ENCODE measurements at places on chromosomes 6 and 20.

- no peak for DNase-seq
- H3K27ac ChIP-seq: no peak overlapping the region
- no peak overlapping the region for H3K4me3 ChIP-seq
- peaks cover 12% of the 10 kb centered on the region for H3K4me1 ChIP-seq
Measured at GRCh38 chr20:50580016-50580747, 70.0 kb downstream of the PTPN1 start.

DNA sequence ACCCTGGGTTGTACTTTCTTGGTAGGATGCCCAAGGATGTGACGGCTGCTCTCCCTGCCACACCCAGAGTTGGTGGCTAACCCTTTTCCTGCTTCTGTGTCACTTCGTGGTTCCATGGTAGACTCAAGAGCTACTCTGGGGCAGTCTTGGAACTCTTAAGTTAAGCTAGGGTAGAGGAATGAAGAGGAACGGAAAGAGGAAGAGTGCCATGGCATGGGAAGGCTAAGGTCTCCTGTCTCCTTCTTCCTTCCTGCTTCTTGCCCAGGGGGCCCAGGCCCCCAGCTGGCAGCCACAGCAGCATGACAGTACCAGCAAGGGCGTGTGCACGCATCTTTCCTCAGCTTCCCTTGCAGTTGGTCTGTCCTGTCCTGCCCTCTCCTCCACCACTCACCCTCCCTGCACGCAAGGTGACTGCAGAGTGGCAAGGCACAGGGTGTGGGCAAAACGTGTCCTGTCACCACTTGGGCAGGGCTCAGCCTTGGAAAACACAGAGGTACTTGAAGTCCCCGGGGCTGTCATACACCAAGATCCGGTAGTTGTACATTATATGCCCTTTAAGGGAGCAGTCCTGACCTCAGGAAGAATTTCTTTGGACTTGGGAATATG, 39.8 kb upstream of the TGM3 start:
- peaks cover 4% of the 10 kb centered on the region for H3K27me3 ChIP-seq
- no peak overlapping the region for H3K27ac ChIP-seq
- no peak for DNase-seq

- DNase-seq: no peak
- H3K36me3 ChIP-seq: no peaks in the 10 kb centered on the region
- no peaks in the 10 kb centered on the region for H3K4me1 ChIP-seq
- H3K27me3 ChIP-seq: no peaks in the 10 kb centered on the region
- no peak overlapping the region for H3K27ac ChIP-seq
Measured at GRCh38 chr6:164532198-164533044, 777.0 kb downstream of the C6orf118 start.

GRCh38 chr6:150038202-150039062, 13.1 kb upstream of the RAET1L start:
- DNase-seq: no peak
- peaks cover 8% of the 10 kb centered on the region for H3K4me1 ChIP-seq
- no peak overlapping the region for H3K27ac ChIP-seq
- H3K4me3 ChIP-seq: no peak overlapping the region

DNA sequence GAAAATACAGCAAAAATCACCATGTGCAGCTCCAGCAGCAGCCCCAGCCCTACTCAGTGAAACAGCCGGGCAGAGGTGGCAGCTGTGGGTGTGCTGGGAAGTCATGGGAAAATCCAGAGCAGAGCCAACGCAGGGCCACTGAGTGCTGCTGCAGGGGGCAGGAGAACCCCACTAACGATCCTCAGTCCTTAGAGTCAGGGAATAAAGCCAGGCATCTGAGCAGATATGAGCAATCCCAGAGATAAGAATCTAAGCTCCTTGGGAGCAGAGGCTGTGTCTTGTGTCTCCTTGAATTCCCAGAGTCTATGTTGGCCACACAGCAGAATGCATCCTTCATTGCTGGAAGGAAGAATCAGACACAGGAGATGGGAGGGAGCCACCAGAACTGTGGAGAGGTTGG, 493.1 kb upstream of the MAP3K7 start:
- H3K4me1 ChIP-seq: no peaks in the 10 kb centered on the region
- no peak overlapping the region for H3K27ac ChIP-seq
- H3K36me3 ChIP-seq: no peaks in the 10 kb centered on the region

DNA sequence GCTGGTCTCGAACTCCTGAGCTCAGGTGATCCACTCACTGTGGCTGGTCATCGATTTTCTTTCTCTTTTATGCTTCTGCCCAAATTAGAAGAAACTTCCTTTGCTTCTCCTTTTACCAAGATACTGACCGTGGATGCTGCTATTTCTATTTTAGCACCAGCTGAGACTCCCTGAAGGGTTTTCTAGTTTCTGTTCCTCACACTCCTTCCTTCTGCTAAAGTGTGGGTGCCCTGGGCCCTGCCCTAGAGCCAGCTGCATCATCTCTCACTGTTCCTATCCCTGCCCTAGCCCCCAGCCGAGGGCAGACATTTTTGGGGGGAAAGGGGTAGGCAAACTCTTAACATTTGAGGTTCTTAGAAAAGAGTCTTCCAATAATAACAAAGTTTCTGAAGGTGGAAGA, 6.3 kb downstream of the SMOC2 start:
- no peak overlapping the region for H3K27ac ChIP-seq
- H3K27me3 ChIP-seq: peaks cover 20% of the 10 kb centered on the region
- no peaks in the 10 kb centered on the region for H3K36me3 ChIP-seq
- H3K4me1 ChIP-seq: no peaks in the 10 kb centered on the region
- no peak for DNase-seq

- H3K4me3 ChIP-seq: no peak overlapping the region
- no peak for DNase-seq
- no peaks in the 10 kb centered on the region for H3K27me3 ChIP-seq
- no peak overlapping the region for H3K27ac ChIP-seq
Measured at GRCh38 chr20:44719841-44720240, 4.7 kb downstream of the CCN5 start.

DNA sequence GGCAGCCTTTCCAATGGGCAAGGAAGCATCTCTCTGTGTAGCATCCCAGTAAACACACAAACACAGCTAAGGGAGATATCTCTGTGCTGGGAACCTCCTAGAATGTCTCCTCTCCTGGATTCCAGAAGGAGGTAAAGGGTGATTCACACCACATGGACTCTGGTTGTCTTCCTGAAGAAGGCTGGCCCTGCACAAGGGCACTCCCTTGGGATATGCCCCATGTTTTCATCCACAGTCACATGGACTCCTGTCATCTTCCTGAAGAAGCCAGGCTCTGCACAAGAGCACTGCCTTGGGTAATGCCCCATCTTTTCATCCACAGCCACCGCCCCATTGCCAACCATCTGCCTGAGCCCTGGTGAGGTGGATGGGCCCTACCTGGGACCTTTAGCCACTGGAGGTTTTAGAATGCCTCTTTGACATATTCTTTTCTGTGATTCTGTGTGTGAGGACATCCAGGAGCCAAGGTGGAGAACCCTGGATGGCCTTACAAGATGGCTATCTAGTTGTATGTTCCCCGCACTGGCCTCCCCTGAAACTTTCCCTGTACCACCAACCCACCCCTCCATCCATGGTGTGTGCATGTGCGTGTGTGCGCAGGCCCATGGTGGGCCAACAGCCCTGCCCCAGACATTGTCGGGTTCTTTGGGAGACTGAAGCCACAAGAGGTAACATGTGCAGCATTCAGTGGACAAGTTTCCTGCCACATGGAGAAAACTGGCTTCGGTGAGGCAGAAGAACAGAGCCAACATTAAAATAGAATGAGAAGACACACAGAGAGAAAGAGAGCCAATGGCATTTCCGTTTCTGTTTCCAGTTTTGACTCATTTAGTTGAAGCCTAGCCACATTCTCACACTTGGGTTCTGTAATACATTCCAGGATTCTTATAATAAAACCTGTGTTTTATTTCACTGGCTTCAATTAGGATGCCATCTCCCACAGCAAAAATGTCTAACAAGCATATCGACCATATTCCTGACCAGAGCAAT, 110.2 kb upstream of the CST7 start:
- no peak overlapping the region for H3K27ac ChIP-seq
- no peaks in the 10 kb centered on the region for H3K4me1 ChIP-seq
- DNase-seq: no peak
